Activated CD4-positive, alpha-beta T cell treated with anti-CD3 and anti-CD28 coated beads, Interleukin-2, amount 10 ng/mL, durations not matched to agents 7 days and 5 days (primary cell): ENCODE measurements at places on chromosomes 5 and 9. TPM values are rescaled to one million over a fixed set of nuclear protein-coding genes. Genes with fewer than 3 reads are reported as not detected.

Gene KIF12
- not detected for total RNA-seq

Gene FBP2
- not detected for total RNA-seq

Gene PIP5K1B
- 0.77 TPM for total RNA-seq

Gene ZNF658
- 4.6 TPM for total RNA-seq

Gene SPRY4
- 0.27 TPM for total RNA-seq
